ENCODE measurements at places on chromosomes 3 and 15. TPM values are rescaled to one million over a fixed set of nuclear protein-coding genes. Genes with fewer than 3 reads are reported as not detected.

DNA sequence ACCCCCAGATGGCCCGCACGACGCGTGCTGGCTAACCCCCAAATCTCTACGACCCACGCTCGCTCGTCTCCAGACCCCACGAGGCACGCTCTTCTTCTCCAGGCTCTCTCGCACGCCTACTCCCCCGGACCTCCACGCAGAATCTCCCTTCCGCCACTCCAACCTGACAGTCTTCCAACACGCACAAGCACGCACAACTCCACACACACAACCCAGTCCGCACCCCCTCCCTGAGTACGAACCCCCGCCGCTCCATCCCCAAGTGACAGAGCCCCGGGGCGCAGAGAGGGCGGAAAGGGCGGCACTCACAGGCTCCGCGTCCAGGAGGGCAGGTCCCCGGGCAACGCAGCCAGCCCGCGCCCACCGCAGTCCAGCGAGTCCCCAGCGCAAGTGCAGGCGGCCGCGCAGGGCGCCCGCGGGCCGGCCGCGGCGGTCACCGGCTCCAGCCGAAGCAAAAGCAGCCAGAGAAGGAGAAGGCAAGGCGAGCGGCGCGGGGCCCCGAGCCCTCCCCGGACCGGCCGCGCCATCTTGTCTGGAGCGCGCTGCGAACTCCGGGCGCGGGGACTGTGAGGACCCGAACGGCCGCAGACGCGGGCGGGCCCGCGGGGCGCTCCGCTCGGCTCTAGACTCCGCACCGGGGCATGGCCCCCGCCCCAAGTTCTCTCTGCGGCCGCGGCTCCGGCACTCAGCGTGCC is 794 bp downstream of the LRIG1 start:
- DNase-seq, result peak; percentile 54

ROPN1 gene
- total RNA-seq, result 1.1 TPM

GRCh38 chr3:126100269-126100633 is 16.3 kb upstream of the SLC41A3 start:
- DNase-seq, result peak; percentile 6

DNA sequence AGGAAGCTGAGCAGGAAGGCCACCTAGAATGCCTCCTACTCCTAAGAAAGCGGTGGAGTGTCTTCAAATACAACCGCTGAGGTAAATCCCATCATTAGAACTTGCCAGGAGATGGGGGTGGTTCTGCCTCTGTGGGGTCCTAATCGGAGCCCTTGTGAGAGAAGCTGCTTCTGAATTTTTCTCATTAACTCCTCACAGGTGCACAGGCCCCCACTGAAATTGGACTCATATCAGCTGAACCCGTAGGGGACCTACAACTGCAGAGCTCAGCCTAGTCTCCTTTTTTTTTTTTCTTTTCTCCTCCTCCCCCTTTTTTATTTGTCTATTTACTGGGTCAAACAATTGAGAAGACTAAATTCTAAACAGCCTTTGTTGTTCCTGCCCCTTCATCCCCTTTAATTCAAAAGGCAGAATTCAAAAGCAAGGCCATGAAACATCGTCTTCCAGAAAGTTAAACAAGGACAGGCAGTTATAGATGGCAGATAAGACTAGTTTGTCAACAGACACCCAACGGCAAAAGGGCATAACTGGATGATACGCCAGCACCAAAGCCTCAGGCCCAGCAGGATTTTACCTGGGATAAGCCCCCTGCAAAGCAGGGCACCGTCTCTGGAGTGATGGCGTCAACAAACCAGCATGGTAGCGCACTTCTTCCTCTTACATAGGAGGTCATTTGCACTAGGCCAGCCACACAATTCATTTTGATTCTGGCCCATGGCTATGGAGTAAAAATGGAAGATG is 213.7 kb upstream of the HES1 start:
- DNase-seq, result no peak

GRCh38 chr3:18866899-18867298 is 281.4 kb upstream of the KCNH8 start:
- DNase-seq, result no peak

- DNase-seq, result no peak
These were observed 180.7 kb downstream of the KLHL25 start for GRCh38 chr15:85614059-85614458.
